Activated naive CD4-positive, alpha-beta T cell treated with anti-CD3 and anti-CD28 coated beads for 36 hours (primary cell): ENCODE measurements at places on chromosomes 5 and 9.

DNA sequence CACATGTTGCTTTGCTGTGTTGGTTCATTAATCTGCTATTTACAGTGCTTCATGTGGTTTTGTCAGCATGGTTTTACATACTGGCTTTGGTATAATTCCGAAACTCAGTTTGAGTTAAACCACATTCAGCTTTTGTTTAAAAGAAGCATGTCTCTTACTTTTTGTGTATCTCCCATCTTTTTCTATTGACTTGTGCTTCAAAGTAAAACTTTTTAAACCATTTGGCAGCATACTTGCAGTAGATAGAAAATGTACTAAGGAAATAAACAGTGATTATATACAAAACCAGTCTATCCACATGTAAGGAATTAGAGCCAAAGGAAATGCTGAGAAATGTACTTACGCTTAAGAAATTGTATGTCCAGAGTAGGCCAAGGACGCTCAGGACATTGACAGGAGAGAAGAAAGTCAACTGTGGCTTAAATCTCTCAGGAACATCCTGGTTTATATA, 286.9 kb downstream of the ARHGEF28 start:
- DNase-seq: no peak

DNA sequence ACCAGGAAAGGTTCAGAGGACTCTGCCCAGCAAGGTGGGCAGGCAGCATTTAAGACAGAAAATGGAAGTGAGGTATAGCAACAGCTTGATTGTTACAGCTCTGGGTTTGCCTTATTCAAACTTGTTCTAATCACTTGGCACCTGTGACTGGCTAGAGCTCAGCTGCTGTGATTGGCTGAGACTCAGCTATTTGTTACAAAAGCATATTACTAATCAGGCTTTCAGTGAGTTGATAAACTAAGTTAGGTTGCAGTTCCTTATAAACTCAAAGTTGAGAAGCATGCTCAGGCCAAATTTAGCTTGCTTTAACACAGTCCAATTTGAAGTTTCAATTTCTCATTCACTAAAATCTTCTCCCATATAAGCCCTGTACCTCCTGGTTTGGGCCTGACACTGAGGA, 56.3 kb downstream of the GDA start:
- no peak for DNase-seq

GRCh38 chr5:179553875-179554274, 3.5 kb downstream of the RUFY1 start:
- no peak for DNase-seq

DNA sequence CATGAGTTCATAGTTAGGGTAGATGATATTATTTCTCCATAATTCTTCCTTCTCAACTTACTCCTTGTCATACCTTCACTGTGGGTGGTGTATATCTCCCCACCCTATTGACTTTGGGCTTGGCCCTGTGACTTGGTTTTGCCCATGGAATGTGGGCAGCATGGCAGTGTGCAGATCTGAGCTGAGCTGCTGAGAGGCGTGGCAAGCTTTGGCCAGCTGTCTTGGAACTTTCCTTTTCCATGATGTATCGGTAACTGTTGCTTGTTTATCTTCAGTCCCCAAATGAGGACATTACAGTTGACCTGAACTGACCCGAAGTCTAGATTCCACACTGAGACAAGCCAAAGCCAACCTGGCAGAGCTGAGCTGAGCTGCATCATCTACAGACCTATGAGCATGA, 70.4 kb downstream of the RALGPS1 start:
- DNase-seq: no peak

GRCh38 chr9:29322240-29322639, 1749.0 kb upstream of the C9orf72 start:
- DNase-seq: no peak

DNA sequence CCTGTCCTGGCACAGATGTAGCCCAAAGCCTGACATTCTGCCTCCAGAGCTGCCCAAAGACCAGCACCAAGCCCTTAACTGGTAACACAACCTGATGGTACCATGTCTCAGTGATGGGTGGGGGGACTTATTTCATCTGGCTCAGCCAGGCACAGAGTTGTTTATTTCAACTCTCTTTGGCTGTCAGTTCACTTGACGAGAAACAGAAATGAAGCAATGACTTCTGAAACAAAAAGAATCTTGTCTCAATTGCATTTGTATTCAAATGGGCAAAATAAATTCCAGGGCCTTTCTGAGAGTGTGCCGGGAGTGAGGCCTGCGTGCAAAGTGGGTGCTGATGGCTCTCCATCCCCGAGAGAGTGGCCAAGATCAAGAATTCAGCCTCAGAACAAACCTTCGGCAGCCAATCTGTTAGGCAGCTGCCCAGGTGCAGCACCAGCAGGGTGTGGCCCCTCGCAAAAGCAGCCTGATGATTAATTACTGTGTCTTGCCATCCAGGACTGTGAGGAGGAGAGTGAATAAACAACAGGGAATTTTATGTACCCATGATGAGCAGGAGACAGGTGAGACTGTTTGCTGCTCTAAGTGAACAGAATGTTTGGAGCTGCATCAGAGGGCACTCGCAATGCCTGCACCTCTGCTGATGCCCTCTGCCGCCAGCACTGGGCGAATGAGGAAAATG, 238.0 kb downstream of the HSPA4 start:
- DNase-seq: no peak

DNA sequence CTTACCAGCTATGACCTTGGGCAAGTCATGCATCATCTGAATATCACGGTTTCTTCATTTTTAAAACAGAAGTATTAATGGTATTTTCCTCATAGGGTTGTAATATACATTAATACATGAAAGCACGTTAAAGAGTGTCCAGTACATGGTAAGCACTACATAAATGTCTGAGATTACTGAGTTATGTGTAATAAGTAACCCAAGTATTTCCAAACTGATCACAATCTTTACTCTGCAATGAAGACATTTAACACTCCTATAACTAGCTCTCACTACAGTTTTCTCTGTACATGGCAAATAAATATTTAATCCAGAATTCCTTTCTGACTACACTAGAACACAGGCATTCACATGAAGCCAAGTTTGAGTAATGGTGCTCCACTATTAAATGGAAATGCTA, 4.0 kb downstream of the GLDC start:
- no peak for DNase-seq

- DNase-seq: no peak
Observed at GRCh38 chr5:78046006-78046405, 248.5 kb downstream of the AP3B1 start.

DNA sequence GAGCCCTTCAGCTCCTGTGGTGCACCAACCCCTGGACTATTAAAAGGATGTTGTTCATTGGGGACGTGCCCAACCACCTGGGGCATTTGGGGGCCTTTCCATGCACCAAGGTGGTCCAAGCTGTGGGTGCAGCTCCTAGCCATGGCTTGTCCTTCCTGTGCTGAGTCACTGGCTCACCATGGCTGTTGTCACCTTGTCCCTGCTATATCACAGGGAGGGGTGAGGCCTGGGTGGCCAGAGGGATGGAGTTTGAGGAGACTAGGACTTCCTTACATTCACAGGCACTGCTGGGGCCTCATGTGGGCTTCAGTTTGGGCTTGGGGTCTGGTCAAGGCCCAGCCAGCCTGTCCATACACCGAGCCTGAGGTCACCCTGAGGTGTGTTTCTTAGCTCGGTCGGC, 45.5 kb downstream of the PHF2 start:
- DNase-seq: no peak

DNA sequence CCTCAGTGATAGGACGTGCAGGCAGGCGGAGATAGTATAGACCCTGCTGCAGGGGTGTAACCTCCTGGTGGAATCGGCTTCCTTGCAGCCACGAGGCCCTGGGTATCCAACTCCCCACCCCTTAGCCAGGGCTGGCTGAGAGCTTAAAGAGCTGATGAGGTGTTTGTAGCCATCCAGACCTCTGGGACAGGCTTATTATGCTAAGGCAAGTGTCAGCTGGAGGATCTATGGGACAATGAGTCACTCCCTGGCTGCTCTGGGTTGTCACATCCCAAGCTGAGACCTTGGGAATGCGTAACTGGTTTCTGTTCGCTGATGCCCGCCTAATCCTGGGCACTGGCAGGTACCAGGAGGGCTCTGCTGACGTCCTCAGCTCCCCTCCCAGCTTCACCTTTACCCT, 38.9 kb downstream of the DAB2IP start:
- DNase-seq: no peak

DNA sequence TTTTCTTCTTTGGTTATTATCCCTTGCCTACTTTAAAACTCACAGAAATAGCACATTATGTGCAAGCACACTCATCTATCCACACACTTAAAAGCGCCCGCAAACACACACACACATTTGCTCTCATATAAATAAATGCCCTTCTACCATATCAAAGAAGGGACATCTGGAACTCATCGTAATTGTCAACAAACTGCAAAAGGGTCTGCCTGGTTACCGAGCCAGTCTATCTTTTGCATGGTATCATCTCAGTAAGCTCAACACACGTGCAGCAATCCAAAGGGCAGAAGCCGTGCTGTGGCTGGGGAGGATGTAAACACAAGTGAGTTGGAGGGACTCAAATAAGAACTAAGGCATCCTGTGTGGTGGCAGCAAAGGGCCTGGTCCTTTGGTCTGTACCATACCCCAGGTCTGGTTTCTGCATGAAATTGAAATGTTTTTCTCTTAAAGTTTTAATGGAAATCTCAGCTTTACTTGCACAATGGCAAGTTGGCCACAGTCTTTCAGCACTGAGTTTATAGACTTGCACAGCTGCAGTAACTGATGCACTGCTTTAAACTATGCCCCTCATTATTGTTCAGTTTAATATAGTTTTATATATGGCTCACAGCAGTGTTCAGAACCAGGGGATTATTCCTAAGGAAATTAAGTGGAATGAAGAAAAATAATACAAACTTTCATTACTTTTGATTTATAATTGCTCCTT, 331.0 kb downstream of the ADAMTS6 start:
- DNase-seq: no peak

DNA sequence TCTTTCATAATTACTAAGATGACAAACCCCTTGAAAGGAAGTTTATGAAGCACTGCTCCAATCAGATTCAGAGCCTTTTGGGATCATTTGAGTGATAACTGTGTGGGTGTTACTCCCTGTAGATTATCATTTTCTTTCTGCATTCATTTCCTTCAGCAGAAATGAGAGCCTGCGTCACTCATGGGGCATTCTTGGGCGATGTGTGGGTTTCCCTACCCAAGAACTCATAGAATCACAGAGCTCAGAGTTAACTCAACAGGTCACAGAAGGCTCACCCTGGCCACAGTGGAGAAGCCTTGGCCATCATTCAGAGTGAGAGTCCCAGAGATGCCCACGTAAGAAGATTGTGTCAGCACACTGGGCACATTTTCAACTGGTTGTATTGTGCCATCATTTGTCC, 401.9 kb downstream of the TLE4 start:
- no peak for DNase-seq

GRCh38 chr5:141957367-141957996, 520 bp downstream of the PCDH12 start:
- DNase-seq: no peak

DNA sequence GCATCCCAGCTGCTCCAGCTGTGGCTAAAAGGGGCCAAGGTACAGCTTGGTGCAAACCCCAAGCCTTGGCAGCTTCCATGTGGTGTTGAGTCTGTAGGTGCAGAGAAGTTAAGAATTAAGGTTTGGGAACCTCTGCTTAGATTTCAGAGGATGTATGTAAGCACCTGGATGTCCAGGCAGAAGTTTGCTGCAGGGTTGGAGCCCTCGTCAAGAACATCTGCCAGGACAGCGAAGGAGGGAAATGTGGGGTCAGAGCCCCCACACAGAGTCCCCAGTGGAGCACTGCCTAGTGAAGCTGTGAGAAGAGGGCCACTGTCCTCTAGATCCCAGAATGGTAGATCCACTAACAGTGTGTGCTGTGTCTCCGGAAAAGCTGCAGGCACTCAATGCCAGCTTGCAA, 236.2 kb upstream of the ADRA1B start:
- DNase-seq: peak; percentile 13

DNA sequence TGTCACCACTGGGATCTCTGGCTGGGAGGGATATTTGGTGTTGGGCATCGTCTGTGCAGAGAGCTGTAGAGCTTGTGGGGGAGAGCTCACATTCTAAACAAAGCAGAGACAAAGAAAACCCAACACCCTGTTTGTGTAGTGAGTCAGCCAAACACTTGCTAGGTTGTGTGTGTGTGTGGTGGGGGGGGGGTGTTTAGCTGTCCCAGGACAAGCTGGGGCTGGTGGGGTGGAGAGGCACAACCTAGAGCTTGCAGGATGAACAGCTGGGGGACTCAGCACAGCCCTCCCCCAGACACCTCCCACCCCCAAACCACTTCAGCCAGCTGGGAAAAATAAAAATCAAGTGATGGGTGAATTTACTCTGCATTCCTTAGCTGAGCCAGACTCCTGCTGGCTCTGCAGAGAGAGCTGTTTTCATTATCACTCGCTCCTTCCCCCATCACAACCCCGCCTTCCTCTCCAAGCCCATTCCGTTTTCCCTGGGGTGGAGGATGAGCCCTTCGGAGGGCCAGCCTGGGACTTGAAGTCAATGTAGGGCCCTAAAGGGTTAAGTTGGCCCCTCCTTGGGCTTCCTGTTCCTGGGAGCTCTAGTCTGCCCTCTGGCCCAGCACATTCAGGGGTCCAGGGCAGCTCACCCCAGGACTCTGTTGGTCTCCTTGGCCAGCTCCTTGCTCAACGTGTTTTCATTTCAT, 2.6 kb downstream of the OLFML2A start:
- DNase-seq: no peak

- DNase-seq: no peak
Observed at GRCh38 chr5:62578540-62578939, at the start of gene LRRC70. Gene LRRC70 (plus strand): TSS chr5:62578819. CDS start chr5:62579439, 620 bp downstream.

- DNase-seq: peak; percentile 70
Observed at GRCh38 chr5:80140496-80140895, 105.3 kb downstream of the THBS4 start.

GRCh38 chr9:131318231-131319085, 28.9 kb downstream of the PLPP7 start:
- no peak for DNase-seq

GRCh38 chr5:131379723-131380122, 115.9 kb downstream of the CDC42SE2 start:
- DNase-seq: peak; percentile 80

- no peak for DNase-seq
Observed at GRCh38 chr5:173736374-173736773, 119.9 kb upstream of the BOD1 start.

GRCh38 chr5:115774684-115775083, 41.8 kb downstream of the CDO1 start:
- DNase-seq: no peak

- no peak for DNase-seq
Observed at GRCh38 chr5:150490754-150491153, 17.2 kb upstream of the NDST1 start.

DNA sequence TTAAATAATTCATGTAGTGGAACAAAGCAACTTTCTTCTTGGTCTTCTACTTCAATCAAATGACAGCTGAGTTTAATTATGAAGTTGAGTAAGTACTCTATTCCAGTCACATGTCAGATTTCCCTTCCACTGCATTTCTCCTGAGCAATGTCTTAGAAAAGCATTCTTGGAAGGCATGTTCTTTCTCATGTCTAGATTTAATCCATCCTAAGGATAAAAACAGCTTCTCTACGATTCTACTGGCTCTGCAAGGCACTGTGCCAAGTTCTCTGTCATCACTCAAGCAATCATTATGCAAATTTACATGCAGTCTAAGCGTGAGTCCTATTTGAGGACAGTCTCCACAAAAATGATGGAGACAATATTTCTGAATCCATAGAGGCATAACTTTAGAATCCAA, 142.4 kb downstream of the YIPF5 start:
- DNase-seq: no peak
